ENCODE measurements at places on chromosomes 3 and 15.

GRCh38 chr3:87615506-87615905 lies 339.1 kb upstream of the POU1F1 start:
- no peak for DNase-seq

- no peak for DNase-seq
These were observed 3.9 kb downstream of the ITIH3 start for GRCh38 chr3:52798376-52798977.

GRCh38 chr15:41801850-41802455 lies 25.9 kb upstream of the JMJD7 start:
- no peak for DNase-seq

DNA sequence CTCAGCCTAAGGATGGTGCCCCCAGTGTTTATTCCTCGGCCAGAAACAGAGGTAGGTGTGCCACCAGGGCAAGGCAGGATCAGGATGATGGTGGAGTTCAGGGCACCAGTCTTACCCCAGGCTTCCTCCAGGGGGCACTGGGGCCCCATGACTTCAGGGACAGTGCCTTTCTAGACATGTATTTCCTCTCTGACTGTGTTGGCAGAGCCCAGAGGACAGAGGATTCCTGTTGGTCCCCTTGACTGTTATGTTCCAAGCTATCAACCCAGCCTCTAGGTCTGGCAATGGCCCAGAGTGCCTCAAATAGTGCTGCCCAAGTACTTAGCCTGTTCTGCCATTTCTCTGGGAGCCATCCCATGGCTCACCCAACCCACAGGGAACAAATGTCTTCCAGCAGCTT lies 2.8 kb downstream of the HEMK1 start:
- DNase-seq = peak; percentile 19

GRCh38 chr15:28043691-28044091 lies 55.4 kb downstream of the OCA2 start:
- no peak for DNase-seq

DNA sequence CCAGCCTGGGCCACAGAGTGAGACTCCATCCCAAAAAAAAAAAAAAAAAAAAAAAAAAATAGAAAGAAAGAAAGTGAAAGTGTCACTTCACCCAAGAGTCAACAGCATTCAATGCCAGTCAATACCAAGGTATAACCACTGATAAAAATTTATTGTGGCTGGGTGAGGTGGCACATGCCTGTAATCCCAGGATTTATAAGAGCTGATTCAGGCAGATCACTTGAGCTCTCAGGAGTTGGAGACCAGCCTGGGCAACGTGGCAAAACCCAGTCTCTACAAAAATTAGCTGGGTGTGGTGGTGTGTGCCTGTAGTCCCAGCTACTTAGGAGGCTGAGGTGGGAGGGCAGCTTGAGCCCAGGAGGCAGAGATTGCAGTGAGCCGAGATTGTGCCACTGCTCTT lies 46.5 kb upstream of the PIK3CB start:
- no peak for DNase-seq

DNA sequence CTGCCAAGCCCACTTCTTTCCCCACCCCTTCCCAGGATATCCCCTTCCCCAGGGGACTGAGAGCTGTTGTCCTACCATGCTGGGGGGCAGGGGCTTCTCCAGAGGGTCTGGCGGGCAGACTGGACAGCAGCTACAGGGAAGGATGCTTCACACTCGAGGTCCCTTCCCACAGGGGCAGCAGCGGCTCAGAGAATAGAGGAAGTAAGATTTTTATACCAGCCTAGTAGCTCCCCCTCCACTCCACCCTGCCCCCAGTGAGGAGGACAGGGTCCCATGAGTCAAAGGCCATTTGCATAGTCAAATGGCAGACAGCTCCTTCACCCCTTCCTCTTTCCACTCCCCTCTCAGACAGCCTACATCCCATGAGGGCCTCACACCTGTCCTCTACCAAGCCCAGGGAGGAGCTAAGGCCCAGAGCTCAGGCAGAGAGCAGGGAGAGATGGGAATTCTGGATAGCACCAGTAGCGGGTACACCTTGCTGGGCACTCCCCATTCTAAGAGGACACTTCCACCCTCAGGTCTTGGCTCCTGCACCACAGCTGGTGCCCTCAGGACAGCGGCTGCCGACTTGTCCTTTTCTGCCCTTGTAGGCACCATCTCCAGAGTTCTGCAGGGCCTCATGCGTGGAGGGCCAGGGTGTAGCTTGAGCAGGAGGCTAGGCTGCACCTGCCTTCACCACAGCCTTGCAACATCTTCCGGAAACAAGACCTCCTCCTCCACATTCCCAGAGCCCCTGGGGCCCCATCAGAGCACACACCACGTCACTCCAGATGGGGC lies at the start of gene TLR9:
TSS of gene TLR9 (minus strand) at position 194 of the 777 bp plus-strand sequence. CDS start at position 78, 116 bp downstream.
- peak; percentile 38 for DNase-seq

- no peak for DNase-seq
These were observed 97.4 kb downstream of the WNT7A start for GRCh38 chr3:13782501-13782900.

DNA sequence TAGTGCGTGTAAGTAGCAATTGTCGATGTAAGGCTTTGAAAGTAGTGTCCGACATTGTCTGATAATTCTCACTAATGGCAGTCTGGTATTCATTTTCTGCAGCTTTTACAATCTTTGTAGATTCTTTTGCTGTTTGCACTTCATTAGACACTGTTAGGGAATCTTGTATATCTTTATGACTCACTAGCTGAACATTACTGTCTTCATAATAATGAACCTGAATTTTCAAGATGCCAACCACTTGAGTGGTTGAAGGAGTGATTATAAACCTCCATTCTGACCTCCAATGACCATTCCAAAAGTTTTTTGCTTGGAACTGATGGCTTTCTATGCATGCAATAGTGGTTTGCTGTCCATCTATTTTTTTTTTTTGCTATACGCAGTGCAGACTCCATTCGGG lies 76.4 kb upstream of the MFGE8 start:
- no peak for DNase-seq

GRCh38 chr3:30643763-30644462 lies 37.5 kb downstream of the TGFBR2 start:
- DNase-seq = no peak

GRCh38 chr3:69695443-69695842 lies 43.8 kb upstream of the MITF start:
- DNase-seq = no peak

DNA sequence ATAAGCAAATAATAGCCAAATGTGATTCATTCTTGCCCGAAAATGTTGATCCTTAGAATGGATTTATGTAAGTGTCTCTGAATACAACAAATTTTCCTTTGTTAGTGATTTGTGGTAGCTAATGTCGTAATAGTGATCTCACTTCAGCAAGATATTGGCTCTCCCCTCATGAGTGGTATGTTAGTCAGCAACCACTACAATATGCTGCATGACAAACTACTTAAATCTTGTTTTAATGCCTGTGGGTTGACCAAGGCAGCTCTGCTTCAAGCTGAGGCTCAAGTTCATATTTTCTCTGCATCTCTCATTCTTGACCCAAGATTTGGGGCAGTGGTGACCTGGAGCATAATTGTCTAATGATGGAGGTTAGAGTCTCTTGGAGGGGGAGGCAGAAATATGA lies 49.8 kb upstream of the GALNT15 start:
- DNase-seq = no peak

DNA sequence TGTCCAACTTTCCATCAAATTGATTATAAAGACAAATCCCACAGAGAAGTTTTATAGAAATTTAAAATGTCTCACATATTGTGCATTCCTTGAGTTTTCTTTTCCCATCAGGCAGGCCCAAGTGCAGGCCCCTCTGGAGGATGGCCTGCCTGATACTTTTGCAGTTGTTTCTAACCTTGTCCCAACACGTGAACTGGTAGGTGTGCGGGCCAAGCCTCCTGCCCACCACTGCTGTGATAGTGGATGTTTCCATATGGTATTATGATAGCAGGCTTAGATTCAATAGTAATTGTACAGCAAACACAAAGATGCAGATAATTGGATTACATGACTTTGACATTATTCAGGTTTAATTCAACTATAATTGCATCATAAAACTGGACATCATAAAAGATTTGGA lies 1.4 kb downstream of the P2RY12 start:
- DNase-seq = no peak

GRCh38 chr3:151011427-151011826 lies 38.9 kb upstream of the CLRN1 start:
- DNase-seq = peak; percentile 66

DNA sequence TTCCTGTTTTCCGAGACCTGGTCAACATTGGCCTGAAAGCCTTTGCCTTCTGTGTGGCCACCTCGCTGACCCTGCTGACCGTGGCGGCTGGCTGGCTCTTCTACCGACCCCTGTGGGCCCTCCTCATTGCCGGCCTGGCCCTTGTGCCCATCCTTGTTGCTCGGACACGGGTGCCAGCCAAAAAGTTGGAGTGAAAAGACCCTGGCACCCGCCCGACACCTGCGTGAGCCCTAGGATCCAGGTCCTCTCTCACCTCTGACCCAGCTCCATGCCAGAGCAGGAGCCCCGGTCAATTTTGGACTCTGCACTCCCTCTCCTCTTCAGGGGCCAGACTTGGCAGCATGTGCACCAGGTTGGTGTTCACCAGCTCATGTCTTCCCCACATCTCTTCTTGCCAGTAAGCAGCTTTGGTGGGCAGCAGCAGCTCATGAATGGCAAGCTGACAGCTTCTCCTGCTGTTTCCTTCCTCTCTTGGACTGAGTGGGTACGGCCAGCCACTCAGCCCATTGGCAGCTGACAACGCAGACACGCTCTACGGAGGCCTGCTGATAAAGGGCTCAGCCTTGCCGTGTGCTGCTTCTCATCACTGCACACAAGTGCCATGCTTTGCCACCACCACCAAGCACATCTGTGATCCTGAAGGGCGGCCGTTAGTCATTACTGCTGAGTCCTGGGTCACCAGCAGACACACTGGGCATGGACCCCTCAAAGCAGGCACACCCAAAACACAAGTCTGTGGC lies 16.9 kb downstream of the TMEM43 start:
- DNase-seq = no peak

GRCh38 chr3:134769287-134769868 lies 25.7 kb upstream of the EPHB1 start:
- no peak for DNase-seq

- no peak for DNase-seq
These were observed 13.9 kb downstream of the OR5H15 start for GRCh38 chr3:98180319-98180890.

GRCh38 chr3:132265488-132265887 lies 51.7 kb upstream of the ACP3 start:
- DNase-seq = no peak

DNA sequence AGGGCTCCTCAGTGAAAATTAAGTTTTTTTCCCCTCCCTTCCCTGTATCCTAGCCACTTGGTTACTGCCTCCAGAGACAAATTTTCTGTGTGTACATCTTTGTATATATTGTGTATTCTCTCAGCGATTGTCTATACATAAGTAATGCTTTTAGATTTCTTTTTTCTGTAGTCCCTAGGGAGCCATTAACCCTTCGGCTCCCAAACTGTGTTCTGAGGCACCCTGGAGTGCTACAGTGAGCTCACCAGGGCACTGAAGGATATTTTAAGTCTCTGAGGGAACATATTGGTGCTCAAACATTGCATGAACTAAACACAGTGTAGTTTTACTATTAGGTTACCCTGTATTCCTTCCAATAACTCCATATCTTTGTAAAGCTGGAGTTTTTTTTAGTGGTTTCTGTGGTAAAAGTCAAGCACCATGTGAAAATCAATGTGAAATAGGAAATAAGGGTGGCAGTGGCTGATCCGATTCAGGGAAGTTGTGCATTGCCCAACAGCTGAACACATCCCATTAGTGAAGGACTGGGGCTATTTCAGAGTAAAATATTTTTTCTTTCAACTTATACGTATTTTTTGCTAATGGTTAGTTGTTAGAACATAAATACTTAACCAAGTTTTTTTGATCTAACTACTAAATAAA lies 43.0 kb downstream of the USP13 start:
- no peak for DNase-seq

DNA sequence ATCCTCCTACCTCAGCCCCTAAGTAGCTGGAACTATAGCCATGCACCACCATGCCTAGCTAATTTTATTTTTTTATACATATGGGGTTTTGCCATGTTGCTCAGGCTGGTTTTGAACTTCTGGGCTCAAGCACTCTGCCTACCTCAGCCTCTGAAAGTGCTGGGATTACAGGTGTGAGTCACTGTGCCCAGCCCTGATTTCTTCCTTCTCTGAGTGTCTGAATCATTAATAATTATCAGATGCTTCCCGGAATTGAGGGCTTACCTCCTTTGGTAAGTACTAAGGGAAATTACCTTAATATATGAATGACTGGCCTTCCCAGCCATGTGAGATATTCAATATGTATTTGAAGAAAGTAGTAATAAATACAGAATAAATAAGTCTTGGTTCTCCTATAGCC lies 7.2 kb downstream of the CLPX start:
- no peak for DNase-seq

DNA sequence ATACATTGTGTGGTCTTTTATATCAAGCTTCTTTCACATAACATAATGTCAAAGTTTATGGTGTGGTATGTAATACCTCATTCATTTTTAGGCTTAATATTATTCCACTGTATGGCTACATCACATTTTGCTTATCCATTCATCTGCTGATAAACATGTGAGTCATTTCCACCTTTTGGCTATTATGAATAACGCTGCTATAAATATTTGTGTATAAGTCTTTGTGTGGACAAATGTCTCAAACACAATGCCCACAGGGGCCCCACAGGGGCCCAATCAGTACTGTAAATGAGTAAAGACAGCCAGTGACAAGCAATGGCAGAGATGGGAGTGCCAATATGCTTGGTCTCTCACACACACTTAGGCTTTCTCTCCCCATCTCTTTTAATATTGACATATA lies 54.2 kb downstream of the PIK3R4 start:
- no peak for DNase-seq

- no peak for DNase-seq
These were observed 675 bp downstream of the BRPF1 start for GRCh38 chr3:9732080-9732739.

- DNase-seq = no peak
These were observed 60.5 kb downstream of the TOP2B start for GRCh38 chr3:25604107-25604805.

- no peak for DNase-seq
These were observed 6.8 kb upstream of the GAP43 start for GRCh38 chr3:115616461-115616860.

- no peak for DNase-seq
These were observed 2.5 kb upstream of the GATA2 start for GRCh38 chr3:128495435-128495970.

DNA sequence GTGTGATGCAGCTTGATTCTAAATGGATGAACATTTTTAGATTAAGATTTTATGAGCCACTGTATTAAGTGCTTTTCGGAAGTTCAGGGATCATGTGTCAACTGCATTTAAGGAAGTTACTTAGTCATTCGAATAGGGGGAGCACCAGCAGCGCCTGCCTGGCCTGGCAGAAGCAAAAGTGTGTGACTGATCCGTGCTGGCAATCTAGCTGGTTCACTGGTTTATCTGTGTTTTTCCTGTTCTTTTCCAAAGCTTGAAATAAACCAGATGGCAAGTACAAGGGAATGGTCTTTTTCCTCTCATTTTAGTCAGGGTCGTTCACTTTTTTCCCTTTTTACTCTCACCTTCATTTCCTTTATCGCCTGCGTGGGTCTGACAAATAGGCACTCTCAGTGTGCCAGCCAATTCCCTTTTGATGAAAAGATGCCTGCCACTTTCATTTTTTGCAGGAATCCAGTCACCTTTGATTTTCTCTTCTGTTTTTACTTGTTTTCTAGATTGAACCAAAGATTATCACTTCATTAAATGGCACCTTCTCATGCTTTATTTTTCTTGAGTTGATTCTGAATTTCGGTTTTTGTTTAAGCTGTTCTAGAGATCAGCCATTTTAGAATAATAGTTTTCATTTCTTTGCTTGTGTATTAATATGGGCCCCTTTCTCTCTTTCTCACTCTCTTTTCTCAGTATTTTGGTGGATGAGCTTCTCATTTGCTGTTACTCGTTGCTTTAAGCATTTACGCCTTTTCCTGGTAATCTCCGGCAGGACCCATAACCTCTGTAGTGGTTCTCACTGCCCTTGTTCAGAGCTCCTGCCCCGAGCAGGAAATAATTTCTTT lies 2.8 kb downstream of the ABHD2 start:
- DNase-seq = no peak

Measured in NCI-H1436 (cell line).